ENCODE measurements at places on chromosomes 7 and 10. TPM values are rescaled to one million over a fixed set of nuclear protein-coding genes. Genes with fewer than 3 reads are reported as not detected.
A peak's percentile ranks its signal among the peaks of the same experiment; 100 is the strongest.

GRCh38 chr10:69065406-69066361 is 22.2 kb upstream of the SRGN start:
- H3K36me3 ChIP-seq = no peaks in the 10 kb centered on the region
- DNase-seq = no peak
- no peak overlapping the region for H3K4me3 ChIP-seq

DNA sequence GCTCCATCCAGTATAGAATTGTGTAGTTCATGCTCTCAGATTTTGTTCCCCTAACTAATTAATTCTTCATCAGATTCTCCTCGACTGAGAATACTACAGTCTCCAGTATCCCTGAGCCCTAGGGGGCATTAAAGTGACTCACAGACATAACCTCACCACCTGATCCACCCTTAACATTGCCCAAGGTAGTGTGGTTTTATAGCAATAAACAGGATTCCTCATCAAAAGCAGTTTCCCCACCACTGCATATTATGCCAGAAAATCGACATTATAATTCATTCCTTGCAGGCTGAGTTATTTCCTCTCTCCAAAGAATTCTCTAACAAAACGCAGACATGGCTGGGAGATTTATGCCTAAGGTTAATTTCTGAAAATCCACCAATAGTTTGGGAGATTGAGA is 1402.5 kb upstream of the CELF2 start:
- no peak for DNase-seq
- H3K4me1 ChIP-seq = no peaks in the 10 kb centered on the region

GRCh38 chr7:20784388-20785156 is 2.1 kb downstream of the SP8 start:
- H3K27ac ChIP-seq = no peak overlapping the region
- no peak for DNase-seq
- H3K27me3 ChIP-seq = peaks cover 24% of the 10 kb centered on the region

SMKR1 gene
- 3.6 TPM for total RNA-seq

DNA sequence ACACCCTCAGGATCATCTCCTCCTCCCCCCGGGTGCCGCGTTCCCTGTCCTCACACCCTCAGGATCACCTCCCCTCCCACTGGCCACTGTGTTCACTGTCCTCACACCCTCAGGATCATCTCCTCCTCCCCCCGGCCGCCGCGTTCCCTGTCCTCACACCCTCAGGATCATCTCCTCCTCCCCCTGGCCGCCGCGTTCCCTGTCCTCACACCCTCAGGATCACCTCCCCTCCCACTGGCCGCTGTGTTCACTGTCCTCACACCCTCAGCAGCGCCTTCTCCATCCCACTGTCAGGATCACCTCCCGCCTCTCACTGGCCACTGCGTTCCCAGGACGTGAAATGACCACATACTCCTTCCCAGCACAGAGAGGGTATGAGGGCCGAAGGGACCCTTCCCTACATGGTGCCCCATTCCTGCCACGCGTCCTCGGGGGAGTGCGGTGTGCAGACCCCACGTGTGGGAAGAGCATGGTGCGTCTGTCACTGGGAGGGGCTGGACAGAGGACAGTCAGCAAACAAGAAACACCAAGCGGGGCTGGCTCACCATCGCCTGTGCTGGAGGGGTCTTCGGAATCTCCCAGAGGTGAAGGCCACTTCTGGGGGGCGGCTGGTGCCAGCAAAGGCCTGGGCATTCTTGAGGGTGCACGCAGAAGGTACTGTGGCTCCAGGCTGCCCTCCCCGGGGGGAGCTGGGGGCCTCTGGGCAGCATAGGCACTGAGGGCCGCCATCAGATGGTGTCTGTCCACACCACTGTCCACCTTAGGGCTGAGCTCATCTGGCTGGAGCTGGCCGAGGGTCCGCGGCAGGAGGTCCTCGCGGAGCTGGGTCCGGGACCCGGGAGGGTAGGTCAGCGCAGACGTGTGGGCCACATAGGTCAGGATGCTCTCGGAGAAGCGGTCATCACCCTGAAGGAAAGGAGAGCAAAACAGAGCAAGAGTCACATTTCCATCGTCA is 421.0 kb downstream of the PTPRN2 start:
- no peaks in the 10 kb centered on the region for H3K27me3 ChIP-seq
- H3K36me3 ChIP-seq = no peaks in the 10 kb centered on the region
- H3K27ac ChIP-seq = no peak overlapping the region
- no peak overlapping the region for H3K4me3 ChIP-seq
- H3K4me1 ChIP-seq = no peaks in the 10 kb centered on the region
- no peak for DNase-seq

GRCh38 chr7:114835303-114835702 is 86.6 kb upstream of the MDFIC start:
- no peaks in the 10 kb centered on the region for H3K4me1 ChIP-seq
- no peaks in the 10 kb centered on the region for H3K27me3 ChIP-seq
- DNase-seq = no peak
- H3K27ac ChIP-seq = no peak overlapping the region

GRCh38 chr10:94358480-94358879 is 4.3 kb downstream of the NOC3L start:
- H3K4me1 ChIP-seq = peaks cover 14% of the 10 kb centered on the region
- H3K27ac ChIP-seq = no peak overlapping the region
- H3K4me3 ChIP-seq = no peak overlapping the region

GRCh38 chr10:3482200-3482993 is 302.6 kb downstream of the KLF6 start:
- no peak overlapping the region for H3K27ac ChIP-seq
- peaks cover 13% of the 10 kb centered on the region for H3K4me1 ChIP-seq
- H3K36me3 ChIP-seq = no peaks in the 10 kb centered on the region
- no peak overlapping the region for H3K4me3 ChIP-seq

GRCh38 chr10:78354101-78354500 is 320.4 kb downstream of the RPS24 start:
- H3K4me1 ChIP-seq = no peaks in the 10 kb centered on the region
- H3K4me3 ChIP-seq = no peak overlapping the region
- peaks cover 6% of the 10 kb centered on the region for H3K27me3 ChIP-seq
- H3K27ac ChIP-seq = no peak overlapping the region
- H3K36me3 ChIP-seq = no peaks in the 10 kb centered on the region

DNA sequence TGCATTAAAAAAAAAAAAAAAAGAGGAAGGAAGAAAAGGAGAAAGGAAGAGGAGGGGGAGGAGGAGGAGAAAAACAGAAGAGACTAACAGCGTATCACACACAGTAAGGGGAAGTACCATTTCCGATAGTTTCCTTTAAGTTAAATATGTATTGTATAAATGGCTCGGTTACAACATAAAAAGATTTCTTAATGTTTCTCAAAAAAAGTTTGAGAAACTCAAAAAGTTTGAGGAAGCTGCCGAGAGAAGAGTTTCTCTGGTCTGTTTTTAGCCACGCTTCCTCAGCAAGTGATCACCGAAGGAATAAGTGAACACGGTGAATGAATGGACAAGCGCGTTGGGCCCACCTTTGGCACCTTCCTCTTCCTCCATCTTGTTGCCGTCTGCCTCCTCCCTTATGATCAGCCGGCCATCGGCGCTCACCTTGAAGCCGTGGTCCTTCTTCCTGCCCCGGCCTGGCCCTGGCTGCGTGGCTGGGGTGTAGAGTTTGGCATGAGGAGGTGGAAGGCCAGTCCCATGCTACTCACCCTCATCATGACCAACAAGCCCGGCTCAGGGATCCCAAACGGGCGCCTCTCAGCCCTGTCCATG is 31.3 kb upstream of the FRAT2 start:
- no peaks in the 10 kb centered on the region for H3K27me3 ChIP-seq
- no peak overlapping the region for H3K27ac ChIP-seq
- H3K4me1 ChIP-seq = no peaks in the 10 kb centered on the region
- no peak for DNase-seq
- no peak overlapping the region for H3K4me3 ChIP-seq

ACHE gene
- total RNA-seq = 0.84 TPM

SPOCK2 gene
- 501 TPM for total RNA-seq

EBLN1 gene
- total RNA-seq = not detected

- no peaks in the 10 kb centered on the region for H3K36me3 ChIP-seq
- DNase-seq = no peak
- H3K4me3 ChIP-seq = no peak overlapping the region
- H3K27ac ChIP-seq = no peak overlapping the region
- H3K27me3 ChIP-seq = peaks cover 3% of the 10 kb centered on the region
- no peaks in the 10 kb centered on the region for H3K4me1 ChIP-seq
Observed at GRCh38 chr7:141960687-141961422, 12.7 kb downstream of the TAS2R38 start.

DNA sequence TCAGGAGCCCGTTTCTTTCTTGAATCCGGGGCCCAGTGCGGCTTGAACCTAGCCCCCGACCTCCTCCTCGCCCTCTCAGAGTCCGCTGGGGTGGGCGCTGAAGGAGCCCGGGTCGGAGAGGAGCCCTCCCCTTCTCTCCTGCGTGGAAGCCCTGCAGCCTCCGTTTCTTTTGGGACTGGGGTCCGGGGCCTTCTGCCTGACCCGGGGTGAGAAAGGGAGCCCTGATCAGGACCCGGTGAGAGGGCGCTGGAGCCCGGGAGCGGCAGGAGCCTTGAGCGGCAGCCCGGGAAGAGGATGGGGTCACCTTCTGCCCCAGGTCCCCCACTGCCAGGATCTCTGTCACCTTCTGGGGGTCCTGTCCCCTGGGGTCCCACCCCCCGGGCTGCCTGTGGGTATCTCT is 162.3 kb downstream of the ZNF33B start:
- H3K36me3 ChIP-seq = no peaks in the 10 kb centered on the region
- peaks cover 2% of the 10 kb centered on the region for H3K27me3 ChIP-seq
- no peak for DNase-seq
- H3K4me1 ChIP-seq = peaks cover 4% of the 10 kb centered on the region

DNA sequence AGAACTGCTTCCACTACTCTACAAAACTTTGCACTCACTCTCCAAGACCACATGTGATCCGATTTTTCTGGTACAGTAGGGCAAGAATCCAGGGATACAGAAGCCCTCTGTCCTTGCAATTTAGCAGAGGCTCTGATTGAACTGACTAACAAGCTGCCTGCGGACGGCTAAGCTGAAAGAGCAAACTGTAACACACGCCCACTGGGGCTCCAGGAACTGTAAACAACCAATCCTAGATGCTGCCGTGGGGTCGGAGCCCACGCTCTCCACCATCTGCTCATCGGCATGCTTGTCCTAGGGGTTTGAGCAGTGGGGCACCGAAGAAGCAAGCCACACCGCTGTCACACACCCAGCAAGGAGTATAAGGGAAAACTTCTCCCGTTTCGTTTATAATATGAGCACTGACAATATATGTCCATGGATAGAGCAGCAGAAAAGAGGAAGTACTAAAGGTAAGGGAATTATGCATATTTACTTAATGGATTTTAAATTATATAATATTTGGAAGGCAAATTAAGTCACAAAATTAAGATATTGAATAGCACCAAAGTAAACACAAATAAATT is 634.4 kb upstream of the POT1 start:
- DNase-seq = no peak
- no peaks in the 10 kb centered on the region for H3K4me1 ChIP-seq
- no peaks in the 10 kb centered on the region for H3K27me3 ChIP-seq
- H3K27ac ChIP-seq = no peak overlapping the region

EGFR gene
- total RNA-seq = 0.79 TPM

TMEM130 gene
- not detected for total RNA-seq

GRCh38 chr10:13439313-13440184 is 89.3 kb downstream of the BEND7 start:
- H3K4me3 ChIP-seq = peak overlapping the region; percentile 35
- no peak overlapping the region for H3K27ac ChIP-seq
- peaks cover 35% of the 10 kb centered on the region for H3K27me3 ChIP-seq
- H3K4me1 ChIP-seq = no peaks in the 10 kb centered on the region

GOLGA7B gene
- total RNA-seq = 11.5 TPM

DNA sequence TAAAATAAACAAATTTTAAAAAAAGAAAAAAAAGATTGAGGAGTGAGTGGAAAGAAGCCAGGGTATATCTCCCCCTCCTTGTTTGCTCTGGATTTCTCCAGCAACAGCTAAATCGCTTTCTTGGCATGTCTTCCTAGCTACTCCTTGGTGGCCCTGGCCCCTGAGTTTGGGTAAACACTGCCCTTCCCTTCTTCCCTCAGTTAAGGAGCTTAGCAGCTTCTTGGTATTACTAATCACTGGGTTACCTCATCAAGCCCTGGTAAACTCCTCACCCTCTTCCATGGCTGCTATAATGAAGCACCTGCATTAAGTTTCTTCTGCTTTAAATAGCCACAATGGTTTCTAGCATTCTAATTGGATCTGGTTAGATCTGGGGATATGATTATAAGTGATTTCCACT is 269.8 kb downstream of the FZD1 start:
- H3K27ac ChIP-seq = no peak overlapping the region
- no peaks in the 10 kb centered on the region for H3K36me3 ChIP-seq
- no peak overlapping the region for H3K4me3 ChIP-seq
- H3K27me3 ChIP-seq = no peaks in the 10 kb centered on the region
- no peak for DNase-seq
- H3K4me1 ChIP-seq = no peaks in the 10 kb centered on the region

GRCh38 chr10:59373071-59373470 is 10.7 kb upstream of the FAM13C start:
- H3K4me3 ChIP-seq = no peak overlapping the region
- H3K36me3 ChIP-seq = no peaks in the 10 kb centered on the region
- DNase-seq = no peak

- no peak overlapping the region for H3K27ac ChIP-seq
- H3K27me3 ChIP-seq = peaks cover 20% of the 10 kb centered on the region
- peaks cover 18% of the 10 kb centered on the region for H3K4me1 ChIP-seq
- no peaks in the 10 kb centered on the region for H3K36me3 ChIP-seq
Observed at GRCh38 chr7:371779-372545, 82.0 kb downstream of the FOXL3 start.

- no peaks in the 10 kb centered on the region for H3K27me3 ChIP-seq
- H3K36me3 ChIP-seq = no peaks in the 10 kb centered on the region
- H3K27ac ChIP-seq = no peak overlapping the region
- H3K4me1 ChIP-seq = no peaks in the 10 kb centered on the region
- no peak for DNase-seq
- H3K4me3 ChIP-seq = no peak overlapping the region
Observed at GRCh38 chr10:124305984-124306383, 112.7 kb downstream of the OAT start.

AKR1D1 gene
- total RNA-seq = not detected

GRCh38 chr7:46421441-46422230 is 500.6 kb upstream of the IGFBP3 start:
- H3K36me3 ChIP-seq = no peaks in the 10 kb centered on the region
- no peak overlapping the region for H3K27ac ChIP-seq
- no peak overlapping the region for H3K4me3 ChIP-seq
- no peak for DNase-seq
- no peaks in the 10 kb centered on the region for H3K4me1 ChIP-seq
